ENCODE measurements at places on chromosomes 11 and 22.

- DNase-seq, result peak; percentile 77
Observed at GRCh38 chr11:46936138-46937110, at the start of gene CSTPP1. CSTPP1 (plus strand) TSS chr11:46936761; CDS start chr11:46936806, 45 bp downstream.

DNA sequence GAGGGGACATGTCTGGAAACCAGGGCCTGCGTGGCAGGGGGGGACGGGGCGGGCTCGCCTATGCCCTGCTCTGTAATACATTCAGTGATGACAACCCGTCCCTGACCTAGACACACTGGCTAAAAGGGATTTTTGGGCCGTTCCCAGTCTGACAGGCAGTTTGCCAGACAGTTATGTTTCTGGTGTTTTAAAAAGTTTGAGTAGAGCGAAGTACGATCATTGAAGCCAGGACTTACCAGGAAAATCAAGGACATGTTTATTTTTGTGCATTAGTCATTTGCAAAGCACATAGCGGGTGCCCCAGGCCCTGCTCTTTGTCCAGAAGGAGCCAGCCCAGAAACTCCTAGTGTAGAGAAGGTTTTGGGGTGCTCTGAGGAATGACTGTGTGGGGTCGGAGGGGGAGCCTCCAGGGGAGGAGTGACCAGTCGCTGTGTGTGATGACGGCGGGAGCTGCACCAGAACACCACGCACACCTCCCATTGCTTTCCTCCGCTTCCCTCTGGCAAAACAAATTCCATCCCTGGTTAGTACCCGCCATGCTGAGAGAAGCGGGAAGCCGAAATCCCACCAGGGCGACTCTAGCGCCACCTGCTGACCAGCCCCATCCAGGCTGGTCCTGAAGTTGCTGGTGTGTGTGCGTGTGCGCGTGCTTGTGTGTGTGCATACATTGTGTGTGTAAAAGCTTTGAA lies 50.8 kb downstream of the FBLN1 start:
- no peak for DNase-seq

- no peak for DNase-seq
Observed at GRCh38 chr11:125072218-125072960, 9.3 kb downstream of the SLC37A2 start.

DNA sequence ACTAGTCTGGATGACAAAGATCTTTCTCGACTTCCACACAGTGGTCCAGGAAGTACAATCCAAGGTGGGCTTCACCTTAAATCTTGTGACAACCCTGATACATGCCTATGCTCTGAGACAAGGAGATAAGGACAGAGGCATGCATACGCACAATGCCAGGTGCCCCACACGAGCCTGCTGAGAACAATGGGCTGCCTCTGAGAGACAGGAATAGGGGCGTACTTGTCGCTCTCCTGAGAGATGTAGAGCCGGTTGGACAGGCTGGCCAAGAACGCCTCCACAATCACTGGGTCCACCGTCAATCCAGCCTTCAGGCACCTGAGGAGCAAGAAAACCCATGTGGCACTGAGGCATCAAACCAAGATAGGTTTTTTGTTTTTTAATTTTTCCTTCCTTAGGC lies 25.5 kb downstream of the SERPIND1 start:
- DNase-seq, result no peak

DNA sequence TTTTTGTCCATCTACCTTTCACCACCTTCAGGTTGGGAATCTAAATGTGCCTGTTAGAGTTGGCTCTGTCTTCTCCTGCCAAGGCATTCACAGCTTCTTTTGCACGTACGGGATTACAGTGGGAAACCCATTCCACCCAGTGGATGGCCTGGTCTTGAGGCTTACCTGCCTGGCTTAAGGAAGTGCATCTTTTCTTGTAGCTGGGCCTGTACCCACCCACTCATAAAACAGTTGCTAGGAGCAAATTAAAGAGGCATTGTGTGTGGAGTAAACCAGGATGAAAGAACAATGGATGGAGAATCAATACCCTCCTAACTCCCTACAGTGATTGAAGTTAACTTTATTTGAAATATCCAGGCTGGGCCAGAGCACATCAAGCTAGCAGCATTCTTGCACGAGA lies 71.6 kb downstream of the TEAD1 start:
- DNase-seq, result no peak

DNA sequence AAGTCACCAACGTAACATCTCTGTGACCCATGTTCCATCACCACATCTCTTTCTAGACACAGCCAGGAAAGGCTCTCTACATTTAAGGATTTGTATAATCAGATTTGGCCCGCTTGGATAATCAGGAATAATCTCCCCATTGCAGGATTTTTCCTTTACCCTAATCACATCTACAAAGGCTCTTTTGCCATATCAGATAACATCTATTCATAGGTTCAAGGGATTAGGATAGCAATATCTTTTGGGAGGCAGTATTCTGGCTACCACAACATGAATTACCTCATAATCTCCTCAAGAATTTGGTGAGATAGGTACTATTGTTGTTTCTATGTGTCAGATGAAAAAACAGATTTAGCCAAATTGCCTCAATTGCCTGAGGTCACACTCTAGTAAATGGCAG lies 142.8 kb upstream of the UBASH3B start:
- DNase-seq, result no peak

DNA sequence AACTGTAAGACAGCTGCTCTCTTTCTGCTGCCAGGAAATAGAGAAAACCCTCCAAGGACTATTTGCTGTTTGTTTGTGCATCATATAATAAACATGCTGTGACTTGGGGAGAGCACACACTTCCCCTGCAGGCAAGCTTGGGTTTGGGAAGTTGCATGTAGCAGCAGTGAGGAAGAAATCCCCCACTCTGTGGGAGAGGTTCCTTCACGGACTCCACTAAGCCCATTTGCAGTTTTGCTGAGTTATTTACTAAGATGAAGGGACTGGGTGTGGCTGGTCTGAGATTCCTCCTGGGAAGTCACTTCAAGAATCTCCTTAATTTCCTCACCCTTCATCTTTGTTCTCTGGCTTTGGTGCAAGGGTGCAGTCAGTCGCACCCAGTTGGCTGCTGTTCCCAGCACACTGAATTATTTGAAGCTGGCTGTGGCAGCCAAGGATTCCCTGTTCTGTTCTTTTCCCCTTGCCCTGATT lies 104.9 kb downstream of the ARFGAP2 start:
- no peak for DNase-seq

DNA sequence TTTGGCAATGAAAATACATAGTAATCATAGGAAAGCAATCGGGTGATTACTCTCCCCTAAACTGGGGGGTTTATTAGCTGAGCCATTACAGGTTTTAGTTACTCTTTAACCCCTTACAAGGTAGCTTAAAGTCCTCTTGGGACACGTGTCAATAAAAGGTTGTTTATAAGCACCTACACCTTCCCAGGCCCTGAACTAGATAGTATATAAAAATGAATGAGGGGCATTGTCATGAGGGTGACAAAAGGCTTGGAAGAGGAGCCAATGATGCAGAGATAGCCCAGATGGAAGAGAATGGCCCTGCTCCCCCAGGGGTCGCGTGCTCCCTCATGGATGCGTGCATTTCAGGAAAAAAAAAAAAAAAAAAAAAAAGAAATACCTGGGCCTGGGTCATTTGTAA lies 276.9 kb downstream of the TBC1D22A start:
- no peak for DNase-seq

DNA sequence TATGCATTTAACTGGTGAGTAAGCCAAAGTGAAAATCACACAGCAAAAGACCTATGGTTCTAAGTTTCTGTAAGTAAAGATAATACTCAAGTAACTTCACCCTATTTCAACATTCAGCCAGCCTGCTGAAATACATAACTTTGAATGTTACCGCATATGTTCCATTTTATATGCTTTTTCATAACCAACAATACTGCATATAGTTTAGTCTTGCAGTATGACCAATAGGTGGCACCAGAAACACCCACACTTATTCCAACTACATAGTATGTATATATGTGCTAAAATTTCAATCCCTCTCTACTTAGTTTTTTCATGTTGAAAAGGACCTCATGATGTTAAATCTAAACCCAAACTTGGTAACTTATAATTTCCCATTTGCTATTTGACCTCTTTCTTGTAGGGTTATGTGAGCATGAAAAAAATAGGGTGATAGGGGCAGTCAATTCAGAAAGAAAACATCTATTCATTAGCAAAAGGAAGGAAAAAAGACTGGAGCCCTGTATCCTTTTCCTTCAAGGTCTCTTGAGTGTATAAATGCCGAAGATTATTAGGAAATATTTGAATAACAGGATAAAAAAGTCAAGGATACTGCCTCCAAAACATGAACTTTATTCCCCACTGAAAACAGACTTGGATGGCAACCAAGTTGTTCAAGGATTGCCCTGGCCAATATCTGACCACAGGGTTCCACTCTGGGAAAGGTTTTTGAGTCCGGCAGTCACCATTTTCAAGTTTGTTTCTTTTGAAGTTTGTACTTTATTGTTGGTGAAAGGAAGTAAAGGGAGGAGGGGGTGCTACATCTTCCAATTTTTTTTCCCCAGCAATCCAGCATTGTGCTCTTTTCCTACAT lies 23.8 kb upstream of the FZD4 start:
- DNase-seq, result peak; percentile 7

- no peak for DNase-seq
Observed at GRCh38 chr11:123822032-123822431, 15.9 kb upstream of the OR6M1 start.

DNA sequence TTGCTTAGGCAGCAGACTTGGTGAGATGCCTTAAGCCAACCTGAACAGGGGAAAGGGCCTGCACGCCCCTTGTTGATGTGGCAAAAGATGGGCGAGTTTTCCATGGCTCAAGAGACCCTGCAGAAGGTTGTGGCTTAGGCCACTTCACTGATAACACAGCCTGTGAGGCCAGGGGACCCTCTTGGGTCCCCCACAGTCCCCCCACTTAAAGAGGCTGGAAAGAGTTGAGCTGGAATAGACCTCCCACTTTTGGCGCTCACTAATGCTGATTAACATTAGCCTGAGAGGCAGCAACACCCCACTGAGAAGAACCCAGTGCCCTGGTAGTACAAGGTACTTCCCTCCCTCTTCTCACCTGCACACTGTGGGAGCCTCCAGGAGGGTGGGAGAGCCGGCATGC lies 107.5 kb downstream of the TRIM29 start:
- no peak for DNase-seq

- DNase-seq, result no peak
Observed at GRCh38 chr11:14132312-14132711, 169.8 kb downstream of the SPON1 start.

DNA sequence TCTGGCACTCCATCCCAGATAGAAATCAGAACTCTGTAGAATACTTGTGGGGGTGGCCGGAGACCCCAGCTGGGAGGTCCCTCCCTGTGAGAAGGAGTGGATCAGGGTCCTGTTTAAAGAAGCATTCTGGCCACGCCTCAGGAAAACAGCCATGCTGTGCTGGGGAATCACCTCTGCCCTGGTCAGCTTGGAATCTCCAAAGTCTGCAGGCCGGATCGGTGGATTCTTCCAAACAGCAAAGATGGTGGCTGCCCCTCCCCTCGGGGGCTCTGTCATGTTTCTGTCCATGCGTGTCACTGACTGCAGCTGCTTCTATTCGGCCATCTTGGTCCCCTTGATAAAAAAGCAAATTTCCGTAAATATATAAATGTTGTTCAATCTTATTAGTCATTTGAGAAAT lies 365.9 kb downstream of the JRKL start:
- no peak for DNase-seq

DNA sequence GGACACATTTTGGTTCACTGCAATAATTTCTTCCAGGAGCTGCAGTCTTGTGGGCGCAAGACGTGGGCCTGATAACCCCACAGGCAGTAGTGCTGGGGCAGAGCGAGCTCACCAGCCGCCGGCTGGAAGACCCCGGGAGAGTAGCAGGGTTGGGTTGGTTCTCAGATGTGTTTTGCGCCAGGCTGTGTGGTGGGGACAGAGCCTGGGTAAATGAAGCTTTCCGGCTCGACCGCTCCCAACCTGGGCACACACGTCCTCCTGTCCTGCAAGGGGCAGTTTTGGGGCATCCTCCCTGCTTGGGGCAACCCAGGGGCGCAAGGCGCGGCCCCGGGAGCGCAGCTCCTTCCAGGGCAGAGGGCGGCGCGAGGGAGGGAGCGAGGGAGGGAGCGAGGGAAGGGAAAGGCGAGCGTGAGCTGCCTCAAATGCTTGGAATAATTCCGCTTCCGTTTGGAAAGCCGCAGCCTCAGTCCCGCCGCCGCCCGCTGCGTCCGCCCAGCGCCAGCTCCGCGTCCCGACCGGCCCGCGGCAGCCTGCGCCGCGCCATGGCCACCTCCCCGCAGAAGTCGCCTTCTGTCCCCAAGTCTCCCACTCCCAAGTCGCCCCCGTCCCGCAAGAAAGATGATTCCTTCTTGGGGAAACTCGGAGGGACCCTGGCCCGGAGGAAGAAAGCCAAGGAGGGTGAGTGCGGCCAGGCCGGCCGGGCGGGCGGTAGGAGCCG lies at the start of gene PARVA:
Gene PARVA (plus strand): TSS at position 466 of the 718 bp plus-strand sequence. CDS start 77 bp downstream, at position 543.
- no peak for DNase-seq

DNA sequence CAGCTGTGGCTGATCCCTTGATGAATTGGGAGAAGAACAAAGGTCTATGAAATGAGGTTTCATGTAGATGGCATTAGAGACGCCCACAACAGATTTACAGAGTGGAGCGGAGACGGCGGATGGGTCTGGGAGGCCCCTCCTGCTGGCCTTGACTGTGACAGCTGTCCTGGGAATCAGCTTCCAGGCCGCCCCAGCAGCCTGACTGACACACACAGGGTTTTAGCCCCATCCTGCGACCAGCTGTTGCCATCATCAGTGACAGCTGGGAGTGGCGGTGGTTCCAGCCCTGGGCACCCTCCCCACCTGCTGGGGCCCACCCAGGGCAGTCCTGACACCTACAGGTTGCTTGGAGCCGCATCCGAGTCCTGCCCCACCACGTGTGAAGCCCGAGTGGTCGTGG lies 64.0 kb upstream of the PPP6R3 start:
- no peak for DNase-seq

- no peak for DNase-seq
Observed at GRCh38 chr11:96738311-96738710, 348.5 kb downstream of the JRKL start.

GRCh38 chr11:118914178-118914918 lies 11.4 kb downstream of the BCL9L start:
- DNase-seq, result no peak

DNA sequence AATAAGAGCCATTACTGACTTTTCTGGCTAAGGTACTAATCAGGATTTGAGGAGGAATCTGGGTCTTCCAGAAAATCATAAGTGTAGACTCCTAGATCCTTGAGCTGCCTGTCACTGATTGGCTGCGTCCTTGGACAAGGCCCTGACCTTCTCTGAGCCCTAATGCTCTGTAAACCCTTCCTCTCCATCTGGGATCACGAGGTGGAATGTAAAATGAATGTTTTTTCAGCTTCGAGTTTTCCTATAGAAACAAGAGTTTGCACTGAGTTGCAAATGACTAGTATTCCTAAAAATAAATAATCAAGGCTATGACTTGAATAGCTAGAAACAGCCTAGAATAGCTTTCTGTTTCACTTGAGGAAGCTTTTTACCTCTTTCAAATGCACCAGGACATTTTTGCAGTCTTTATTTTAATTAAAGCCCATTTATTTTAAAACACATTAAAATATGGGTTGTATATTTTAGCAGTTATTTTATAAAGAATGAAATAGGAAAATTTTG lies 1.1 kb upstream of the DIXDC1 start:
- DNase-seq, result no peak

DNA sequence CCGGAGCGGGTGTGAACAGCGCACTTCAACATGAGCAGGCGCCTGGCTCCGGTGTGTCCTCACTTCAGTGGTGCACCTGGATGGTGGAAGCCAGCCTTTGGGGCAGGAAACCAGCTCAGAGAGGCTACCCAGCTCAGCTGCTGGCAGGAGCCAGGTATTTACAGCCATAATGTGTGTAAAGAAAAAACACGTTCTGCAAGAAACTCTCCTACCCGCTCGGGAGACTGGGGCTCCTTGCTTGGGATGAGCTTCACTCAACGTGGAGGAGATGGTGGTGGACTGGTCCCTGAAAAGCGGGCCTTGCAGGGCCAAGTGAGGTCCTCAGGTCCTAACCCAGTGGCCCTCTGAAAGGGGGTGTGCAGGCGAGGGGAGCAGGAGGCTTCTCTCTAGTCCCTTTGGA lies 7.5 kb downstream of the MCAM start:
- no peak for DNase-seq
